Activated effector memory CD4-positive, alpha-beta T cell treated with Interleukin-2 at 50 U/mL for 16 hours (primary cell): ENCODE measurements at places on chromosomes 11 and 22.

GRCh38 chr11:9137293-9138132 lies 46.1 kb upstream of the SCUBE2 start:
- peak; percentile 66 for DNase-seq

DNA sequence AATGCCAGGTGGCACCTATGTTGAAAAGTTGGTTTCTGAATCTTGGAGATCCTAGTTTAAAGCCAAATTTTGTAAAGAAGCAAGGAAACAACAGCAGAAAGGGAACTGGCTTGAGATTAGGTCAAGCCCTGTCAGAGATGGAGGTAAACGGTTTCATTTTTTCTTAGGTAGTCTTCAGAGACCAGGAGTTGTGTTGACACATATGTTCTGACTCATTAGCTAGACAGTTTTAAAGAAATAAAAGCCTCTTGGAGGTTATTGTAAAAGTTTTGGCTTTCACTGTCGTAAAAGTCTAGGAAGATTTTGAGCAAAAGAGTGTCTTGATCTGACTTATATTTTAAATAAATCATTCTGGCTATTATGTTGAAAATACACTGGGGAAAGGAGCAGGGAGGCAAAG lies 151.5 kb upstream of the CTSC start:
- DNase-seq = no peak

GRCh38 chr11:6654281-6655019 lies 1.2 kb downstream of the DCHS1 start:
- DNase-seq = no peak

DNA sequence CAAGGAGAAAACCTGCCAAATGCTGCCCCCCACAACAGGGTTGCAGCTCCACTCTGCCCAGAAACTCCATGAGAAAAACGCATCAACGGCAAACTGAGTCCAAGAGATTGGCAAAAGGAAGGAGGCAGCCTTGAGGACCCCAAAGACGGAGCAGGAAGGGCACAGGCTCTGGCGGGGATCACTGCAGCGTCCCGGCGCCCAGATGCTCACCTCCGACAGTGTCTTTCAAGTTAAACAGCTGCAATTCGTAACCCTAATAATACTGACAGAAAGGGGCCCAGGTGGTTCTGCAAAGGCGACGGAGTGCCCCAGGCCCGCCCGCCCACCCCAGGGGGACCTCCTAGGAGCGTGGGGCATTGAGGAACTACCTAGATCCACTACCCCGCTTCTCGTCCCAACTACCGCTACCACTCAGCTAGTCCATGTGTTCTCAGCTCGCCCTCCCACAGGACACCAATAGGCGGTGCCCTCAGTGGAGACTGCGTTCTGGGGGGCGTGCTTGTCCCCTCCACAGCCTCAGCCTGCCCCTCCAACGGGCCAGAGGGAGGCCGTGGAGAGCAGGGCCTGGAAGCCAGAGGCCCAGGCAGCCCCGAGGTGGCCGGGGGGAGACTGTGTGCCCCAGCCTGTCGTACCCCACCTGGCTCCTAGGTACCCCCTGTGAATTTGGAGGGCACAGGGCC lies 127.4 kb downstream of the PHF21B start:
- no peak for DNase-seq

DNA sequence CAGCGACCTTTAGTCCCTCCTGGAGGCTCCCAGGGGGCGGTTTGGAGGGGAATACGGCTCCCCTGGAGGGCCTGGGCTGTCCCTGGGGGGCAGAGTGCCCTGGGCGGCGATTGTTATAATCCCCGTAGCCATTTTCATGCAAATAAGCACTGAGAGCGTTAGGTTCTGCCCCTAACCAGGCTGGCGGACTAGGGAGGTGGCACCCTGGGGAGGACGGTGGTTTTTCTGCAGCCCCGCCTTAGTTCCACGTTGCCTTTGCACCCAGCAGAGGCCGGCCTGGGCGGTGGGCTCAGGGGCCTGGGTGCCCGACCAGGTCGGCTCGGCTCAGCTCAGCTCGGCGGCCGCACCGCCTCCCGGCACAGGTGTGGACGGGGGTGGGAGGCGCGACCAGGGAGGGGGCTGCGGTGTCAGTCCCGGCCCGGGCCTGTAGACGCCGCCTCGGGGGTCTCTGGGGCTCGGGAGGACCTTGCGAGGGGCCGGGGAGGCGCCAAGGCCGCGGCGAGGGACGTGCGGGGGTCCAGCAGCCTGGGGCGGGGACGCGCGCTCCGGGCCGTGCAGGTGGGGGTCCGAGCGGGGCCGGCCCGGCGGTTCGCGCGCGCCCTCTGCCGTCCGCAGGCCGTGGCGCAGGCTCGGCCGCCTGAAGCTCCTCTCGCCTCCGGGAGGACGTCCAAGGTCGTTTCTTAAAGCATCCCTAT lies 2.3 kb upstream of the DUSP8 start:
- DNase-seq = peak; percentile 58

GRCh38 chr11:1966531-1966930 lies 19.4 kb downstream of the MRPL23 start:
- DNase-seq = no peak

GRCh38 chr22:28670756-28671155 lies 8.9 kb downstream of the TTC28 start:
- DNase-seq = no peak

GRCh38 chr11:47248304-47248663 lies 330 bp downstream of the ACP2 start:
- no peak for DNase-seq

GRCh38 chr11:66473608-66474515 lies 6.4 kb upstream of the DPP3 start:
- no peak for DNase-seq
